ENCODE measurements at places on chromosomes 12 and 14.

DNA sequence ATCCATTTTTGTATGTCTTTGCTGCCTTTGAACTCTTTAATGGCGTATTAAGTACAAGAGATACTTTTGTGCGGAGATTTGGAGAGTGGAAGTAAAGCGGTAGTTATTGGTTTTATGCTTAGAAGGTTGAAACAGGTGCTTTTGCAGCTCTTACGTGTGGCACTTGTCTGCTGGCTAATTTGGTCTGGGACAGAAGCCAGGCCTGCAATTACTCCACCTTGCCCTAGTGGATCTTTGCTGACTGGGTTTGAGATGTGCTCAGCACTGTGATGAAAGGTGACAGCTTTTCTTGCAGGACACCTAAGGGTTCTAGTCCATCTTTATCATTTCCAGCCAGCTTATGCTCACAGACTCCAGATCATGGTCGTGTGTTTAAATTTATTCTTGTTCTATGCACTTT, 252.5 kb downstream of the RPL10L start:
- DNase-seq: no peak

DNA sequence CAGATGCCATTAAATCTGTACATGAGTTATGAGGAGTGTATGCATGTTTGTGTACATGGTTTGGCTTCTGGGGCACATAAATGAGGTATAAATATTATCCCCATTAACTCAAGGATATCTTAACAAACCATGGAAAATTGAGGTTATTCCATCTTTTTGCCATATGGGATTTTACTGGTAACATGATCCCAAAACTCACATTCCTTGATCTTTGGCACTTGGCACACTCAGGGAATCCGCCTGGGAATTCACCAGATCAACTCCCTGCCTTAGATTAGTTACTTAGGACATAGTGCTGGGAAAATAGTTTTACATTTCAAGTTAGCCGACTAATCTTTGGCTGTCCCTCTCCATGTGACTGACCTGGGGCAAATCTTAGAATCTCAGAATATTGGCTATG, 16.9 kb downstream of the CDKN1B start:
- no peak for DNase-seq

GRCh38 chr14:52360831-52361230, 46.7 kb downstream of the PTGER2 start:
- no peak for DNase-seq

GRCh38 chr14:20460458-20461224, 593 bp downstream of the PIP4P1 start:
- DNase-seq: no peak

DNA sequence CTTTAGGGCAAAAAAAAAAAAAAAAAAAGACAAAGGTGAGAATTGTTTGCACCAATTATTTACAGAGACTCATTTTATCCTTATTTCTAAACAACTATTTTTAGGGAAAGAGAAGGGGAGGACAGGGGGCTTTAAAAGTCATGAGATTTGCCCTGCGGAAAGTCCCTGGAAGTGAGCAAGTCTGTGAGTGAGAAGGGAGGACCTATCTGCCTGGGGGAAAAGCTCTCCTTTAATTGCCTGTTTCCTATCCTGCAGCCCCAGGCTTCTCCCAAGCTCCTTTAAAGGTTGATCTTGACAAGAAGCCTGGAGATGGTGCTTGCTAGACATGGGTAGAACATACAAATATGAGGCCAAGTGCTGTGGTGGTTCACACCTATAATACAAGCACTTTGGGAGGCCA, 8.3 kb upstream of the CHST11 start:
- no peak for DNase-seq

DNA sequence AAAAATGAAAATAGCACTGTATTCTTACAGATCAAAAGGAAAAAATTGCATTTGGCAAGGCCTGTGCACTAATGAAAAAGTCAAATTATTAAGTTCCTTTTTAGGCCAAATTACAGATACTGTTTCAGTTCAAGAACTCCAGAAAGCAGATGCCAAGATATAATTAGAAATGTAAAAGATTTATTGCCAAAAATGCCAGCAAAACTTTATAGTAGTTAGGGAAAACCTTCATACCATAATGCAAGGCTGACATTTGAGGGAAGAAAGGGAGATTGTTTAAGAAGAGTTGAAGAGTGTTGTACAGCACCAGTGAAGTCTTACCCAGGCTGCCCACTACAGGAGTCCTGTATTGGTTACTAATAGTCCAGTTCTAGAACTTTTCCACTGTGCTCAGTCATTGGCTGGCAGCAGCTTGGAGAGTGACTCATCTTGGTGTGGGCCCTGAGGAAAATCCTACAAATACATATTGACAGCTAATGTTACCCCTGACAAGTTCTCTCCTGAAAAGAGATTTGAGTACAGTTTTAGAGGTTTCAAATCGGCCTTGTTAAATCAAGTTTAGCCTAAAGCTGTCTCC, 600.4 kb downstream of the C12orf50 start:
- DNase-seq: no peak

- no peak for DNase-seq
These were observed 55.2 kb downstream of the RASSF3 start for GRCh38 chr12:64665514-64665913.

- no peak for DNase-seq
These were observed 2.4 kb downstream of the KIF5A start for GRCh38 chr12:57552306-57552651.

DNA sequence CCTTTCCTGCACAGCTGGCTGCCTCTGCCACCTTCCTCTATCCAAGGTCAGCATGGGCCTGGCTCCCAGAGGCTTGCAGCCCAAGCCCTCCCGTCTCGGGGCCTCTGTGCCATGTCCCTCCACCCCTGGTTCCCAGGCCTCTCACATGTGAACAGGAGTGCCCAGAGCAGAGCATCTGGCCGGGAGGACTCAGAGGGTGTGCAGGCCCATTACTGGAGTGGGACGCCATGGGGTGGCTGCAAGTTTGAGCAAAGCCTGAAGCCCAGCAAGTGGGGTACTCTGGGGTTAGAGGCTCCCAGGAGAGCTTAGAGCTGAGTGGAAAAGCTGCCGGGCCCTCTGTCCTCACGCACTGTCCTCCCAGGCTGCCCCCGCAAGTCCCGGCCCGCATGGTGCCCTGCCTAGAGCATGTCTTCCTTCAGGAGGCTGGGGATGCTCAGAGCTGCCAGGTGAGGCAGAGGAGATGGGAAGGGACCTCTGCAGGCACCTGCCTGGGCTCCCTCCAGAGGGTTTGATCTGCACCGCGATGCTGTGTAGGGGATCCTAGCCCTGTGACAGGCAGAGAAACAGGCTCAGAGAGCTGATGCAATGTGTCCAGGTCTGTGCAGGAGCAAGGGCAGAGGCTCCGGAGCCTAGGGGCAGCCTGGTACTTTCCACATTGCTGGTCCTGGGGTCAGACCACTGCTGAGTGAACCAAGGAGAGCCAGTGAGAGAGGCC, 39.8 kb downstream of the DIO3 start:
- DNase-seq: no peak

DNA sequence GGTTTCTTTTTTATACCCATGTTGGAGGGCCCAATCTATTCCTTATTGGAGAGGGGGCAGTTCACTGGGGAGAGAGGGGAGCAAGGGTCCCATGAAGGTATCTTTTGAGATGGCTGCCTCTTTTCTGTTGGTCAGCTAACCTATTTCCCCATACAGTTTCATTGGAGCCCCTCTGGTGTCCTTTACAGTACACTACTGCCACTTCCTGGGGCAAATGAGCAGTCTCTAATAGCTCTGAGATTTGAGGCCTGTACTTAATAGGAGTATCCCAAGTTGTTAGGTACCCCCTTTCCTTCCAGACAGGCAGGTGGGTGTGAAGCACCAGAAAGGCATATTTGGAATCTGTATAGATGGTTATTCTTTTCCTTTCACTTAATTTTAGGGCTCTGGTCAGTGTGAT, 41.3 kb upstream of the RNU6-8 start:
- DNase-seq: no peak

DNA sequence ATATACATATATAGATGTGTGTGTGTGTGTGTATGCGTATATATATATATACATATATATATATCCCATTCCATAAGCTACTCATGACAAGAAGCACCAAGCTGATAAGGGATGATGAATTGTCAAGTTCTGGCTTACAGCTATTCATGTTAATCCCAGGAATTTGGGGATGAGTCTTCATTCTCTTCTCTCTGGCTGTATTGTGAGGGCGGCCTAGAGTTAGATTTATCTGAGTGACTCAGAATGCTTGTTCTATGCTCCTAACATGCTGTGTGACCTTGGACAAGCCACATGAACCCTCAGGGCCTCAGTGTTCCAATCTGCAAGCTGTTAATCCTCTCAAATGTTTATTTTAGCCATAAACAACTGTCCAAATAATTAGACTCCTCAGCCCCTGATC, 749.0 kb downstream of the MED13L start:
- DNase-seq: no peak

DNA sequence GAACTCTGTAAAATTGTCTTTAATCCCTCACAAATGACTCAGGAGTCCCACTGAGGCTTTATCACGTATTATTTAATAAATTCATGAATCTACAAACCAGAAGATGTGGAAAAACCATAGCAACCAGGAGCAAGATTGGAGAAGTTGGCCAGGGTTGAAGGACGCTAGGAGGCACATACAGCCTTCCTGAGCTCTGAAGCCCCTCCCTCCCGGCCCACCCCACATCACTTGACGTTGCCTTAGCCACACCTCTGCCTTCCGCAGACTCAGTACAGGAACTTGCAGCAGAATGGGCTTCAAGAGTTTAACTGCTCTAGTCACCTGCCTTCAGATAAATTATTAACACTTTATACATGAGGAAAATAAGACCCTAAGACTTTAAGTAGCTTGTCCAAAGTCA, 33.9 kb downstream of the SLC35F4 start:
- no peak for DNase-seq

DNA sequence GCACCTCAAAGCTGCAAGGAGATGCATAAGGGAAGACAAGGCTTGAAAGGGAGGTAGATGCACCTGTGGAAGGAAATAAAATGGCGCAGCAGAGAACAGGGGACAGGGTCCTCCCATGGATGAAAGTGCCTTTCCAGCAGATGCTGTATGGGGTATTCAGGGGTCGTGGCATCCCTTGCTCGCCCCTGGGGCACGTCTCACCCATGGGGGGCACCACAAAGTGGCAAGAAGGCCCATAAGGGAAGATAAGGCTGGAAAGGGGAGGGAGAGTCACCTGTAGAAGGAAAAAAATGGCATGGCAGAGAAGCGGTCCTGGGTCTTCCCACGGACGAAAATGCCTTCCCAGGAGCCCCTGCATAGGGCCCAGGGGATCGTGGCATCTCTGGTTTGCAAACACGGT, 265.1 kb downstream of the ALG10 start:
- DNase-seq: no peak

DNA sequence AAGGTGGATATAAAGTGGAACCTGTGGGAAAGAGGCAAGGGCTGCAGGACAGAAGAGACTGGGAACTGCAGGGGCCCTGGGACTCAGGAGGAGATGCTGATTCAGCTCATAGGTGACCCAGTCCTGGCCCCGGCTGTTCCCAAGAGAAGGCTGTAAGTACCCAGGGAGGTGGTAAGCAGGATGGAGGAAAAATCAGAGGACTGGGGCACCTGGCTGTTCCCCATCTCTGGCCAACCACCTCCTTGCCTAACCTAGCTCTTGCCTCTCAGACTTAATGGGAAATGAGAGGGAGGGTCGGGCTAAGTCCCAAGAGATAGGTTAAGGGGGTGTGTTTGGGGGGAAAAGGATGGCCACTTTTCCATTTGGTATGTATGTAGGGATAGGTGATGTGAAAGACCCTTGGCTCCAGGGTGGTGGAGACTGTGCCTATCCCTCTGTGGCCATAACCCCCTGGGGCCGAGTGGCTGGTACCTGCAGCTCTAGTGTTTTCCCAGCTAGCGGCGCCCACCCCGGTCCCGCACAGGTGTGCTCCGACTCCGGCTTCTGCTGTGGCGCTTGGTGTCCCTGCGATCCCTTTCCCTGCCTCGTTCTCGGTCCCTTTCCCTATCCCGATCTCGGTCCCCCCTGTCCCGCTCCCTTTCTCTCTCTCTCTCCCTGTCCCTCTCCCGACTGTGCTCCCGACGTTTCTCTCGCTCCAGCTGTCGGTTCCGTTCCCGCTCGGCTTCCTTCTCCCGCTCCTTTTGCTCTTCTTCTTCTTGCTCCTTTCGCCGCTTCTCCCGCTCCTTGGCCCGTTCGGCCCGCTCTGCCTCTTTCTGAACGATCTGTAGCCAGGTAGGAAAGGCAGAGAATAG, 1.6 kb upstream of the CDH24 start:
- no peak for DNase-seq

GRCh38 chr14:92542766-92543554, 29.4 kb downstream of the RIN3 start:
- no peak for DNase-seq

- DNase-seq: no peak
These were observed 49.2 kb downstream of the SLC35F4 start for GRCh38 chr14:57816568-57817284.

GRCh38 chr12:16165506-16165905, 112.0 kb downstream of the SLC15A5 start:
- no peak for DNase-seq

DNA sequence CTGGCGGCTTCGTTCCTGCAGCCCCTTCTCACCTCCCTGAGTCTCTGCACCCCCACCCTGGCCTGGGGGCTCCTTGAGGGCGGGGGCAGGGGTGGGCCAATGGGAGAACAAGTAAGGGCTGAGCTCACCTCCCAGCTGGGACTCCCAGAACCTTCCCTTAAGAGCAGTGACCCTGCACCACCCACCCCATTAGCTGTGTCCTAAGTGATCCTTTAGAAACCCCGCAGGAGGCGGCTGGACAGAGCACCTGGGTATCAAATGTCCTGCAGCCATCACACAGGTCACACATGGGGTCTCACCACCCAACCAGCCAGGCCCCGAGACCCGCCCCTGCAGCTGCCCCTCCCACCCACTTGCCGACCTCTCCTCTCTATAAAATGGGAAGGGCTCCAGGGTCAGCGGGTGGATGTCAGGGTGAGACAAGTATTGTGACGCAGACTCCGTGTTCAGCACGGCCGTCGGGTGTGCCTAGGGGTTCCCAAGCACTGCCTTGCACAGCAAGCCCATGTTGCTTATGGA, 151.2 kb upstream of the C14orf180 start:
- DNase-seq: no peak

- DNase-seq: no peak
These were observed 29.6 kb downstream of the PMCH start for GRCh38 chr12:102167821-102168604.

- no peak for DNase-seq
These were observed 15.6 kb downstream of the ITPK1 start for GRCh38 chr14:93100100-93100499.

DNA sequence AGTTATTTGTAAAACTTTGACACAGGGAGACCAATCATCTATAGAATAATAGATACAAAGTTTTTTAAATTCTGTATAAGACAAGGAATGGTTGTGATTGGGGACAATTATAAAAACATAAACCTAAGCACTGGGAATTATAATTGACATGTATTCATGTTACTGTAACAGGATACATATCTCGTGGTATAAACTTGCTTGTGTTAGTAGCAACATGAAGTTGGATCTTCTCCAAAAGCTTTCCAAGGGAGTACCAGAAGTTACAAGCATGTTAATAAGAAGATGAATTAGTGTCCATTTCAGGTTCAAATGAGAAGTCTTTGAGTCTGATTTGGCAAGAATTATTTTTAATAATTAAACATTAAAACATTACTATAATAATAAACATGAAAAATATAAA, 42.2 kb downstream of the CDKL1 start:
- no peak for DNase-seq

GRCh38 chr14:92254786-92255185, 68.2 kb upstream of the SLC24A4 start:
- DNase-seq: no peak

All from Panc1 (cell line).